ENCODE measurements at places on chromosomes 1 and 21.

DNA sequence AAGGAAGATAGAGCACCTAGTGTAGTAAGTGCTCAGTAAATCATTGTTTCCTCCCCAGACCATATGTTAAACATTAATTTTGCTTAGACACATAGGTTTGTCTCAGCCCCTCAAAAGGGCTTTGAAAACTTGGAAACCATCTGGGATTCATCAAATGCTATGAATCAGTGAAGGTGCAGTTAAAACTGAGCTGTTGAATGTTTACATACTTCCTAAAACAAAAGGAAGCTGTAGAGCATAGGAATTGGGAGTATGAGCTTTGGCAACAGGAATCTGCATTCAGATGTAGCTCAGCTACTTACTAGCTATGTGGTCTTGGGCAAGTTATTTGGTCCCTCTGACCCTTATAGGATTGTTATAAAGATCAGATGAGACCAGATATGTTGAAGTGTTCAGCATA, 18.7 kb upstream of the PODN start:
- DNase-seq = no peak

DNA sequence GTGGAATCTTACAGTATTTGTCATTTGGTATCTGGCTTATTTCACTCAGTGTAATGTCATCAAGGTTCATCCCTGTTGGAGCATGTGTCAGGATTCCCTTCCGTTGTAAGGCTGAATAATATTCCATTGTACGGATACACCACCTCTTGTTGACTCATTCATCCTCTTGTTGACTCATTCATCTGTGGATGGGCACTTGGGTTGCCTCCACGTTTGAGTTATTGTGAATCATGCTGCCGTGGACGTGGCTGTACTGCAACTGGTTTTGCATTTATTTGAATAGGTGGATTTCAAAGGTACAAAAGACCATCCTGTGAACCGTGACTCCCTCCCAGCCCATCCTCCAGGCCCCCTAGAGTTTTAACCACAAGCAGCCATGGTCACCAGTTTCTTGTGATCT, 11.9 kb upstream of the TCP10L start:
- DNase-seq = no peak

- no peak for DNase-seq
These were observed 1788.1 kb downstream of the BRINP3 start for GRCh38 chr1:188689542-188689941.

DNA sequence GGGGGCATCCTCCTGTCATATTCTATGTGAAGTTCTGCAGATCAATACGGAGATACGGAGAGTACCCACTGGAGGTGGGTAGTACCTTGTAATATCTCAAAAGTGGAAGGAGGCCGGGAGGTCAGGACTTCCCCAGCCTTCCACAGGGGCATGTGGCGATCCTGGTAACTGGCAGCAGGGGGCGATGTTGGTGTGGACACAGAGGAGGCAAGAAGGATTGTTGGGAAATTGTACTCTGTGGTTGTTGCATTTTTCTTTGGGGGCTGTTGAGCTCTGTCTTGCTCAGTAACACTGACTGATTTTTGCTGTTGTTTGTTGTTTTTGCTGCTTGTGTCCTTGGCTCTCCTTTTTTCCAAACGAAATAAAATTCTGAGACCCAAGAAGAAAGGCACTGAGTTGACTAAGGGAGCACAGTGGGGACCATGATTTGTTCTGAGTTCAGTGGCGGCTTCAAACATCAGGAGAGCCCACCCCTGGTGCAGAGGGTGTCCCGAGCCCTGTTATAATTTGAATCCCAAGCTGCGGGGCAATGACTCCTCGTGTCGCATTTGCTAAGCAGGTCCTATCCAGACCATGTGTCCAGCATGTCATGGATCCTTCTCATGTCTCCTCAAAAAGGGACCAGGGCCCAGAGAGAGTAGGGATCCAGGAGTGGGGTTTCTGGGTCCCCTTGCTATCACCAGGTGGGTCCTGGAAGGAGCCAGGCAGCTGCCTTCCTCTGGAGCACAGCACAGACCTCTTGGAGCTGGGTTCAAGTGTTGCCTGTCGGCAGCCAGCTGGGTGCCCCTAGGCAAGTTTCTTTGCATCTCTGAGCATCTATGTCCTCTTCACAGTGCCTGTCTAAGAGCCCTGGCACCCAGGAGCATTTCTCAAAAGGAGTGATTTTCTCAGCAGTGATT, 22.8 kb downstream of the LHX4 start:
- peak; percentile 29 for DNase-seq

DNA sequence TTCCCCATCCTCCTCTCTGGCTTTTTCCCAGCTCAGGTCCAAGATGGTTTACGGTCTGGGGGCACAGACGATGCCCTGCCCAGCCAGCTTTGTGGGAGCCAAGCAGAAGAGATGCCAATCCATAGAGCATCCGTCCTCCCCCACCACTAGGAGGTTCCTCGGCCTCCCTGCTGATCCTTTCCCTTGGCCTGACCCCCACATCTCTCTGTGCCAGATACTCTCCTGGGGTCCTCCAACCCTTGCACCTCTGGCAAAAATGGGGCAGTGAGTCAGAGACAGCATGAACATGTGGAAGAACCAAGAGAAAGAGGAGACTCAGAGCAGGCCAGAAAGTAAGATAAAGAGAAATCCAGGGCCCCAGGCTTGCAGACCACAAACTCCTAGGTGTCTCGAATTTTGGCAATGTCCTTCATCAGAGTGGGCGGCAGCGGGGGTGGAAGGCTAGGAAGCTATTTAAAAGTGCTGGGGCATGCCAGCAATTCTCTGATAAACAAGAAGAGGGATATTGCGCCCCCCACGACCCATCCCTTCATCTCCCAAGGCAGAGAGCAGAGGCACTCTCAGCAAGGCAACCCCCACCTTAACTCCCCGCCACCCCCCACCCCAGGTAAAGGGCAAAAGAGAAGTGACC, 11.4 kb downstream of the BLACAT1 start:
- DNase-seq = no peak

DNA sequence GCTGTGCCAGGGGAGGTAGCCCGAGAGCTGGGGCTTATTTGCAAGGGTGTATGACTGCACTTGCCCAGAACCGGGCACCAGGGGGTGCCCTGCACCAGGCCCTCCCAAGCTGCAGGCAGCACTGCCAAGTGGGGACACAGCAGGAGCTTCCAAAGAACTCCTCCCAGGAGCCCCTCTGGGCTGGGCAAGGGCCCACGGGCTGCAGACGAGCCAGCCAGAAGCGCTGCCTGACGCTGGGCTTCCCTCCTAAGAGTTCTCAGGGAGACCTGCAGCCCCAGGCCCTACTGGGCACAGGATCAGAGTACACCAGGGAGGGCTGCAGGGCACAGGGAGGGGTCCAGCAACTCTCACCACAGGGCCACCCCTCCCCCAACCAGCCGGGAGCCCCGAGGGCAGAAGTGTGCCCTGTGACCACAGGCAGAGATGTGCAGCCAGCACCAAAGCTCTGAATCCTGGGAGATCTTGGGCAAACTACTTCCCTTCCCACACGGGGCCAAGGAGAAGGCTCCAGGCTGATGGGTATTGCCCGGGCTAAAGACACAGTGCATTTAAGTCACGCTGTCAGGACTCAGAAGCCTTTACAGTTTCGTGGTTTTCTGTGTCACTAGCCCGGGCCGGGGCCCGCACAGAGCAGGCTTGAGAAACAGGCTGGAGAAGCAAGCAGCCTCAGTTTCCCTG, 63.4 kb downstream of the KCNAB2 start:
- DNase-seq = peak; percentile 15

DNA sequence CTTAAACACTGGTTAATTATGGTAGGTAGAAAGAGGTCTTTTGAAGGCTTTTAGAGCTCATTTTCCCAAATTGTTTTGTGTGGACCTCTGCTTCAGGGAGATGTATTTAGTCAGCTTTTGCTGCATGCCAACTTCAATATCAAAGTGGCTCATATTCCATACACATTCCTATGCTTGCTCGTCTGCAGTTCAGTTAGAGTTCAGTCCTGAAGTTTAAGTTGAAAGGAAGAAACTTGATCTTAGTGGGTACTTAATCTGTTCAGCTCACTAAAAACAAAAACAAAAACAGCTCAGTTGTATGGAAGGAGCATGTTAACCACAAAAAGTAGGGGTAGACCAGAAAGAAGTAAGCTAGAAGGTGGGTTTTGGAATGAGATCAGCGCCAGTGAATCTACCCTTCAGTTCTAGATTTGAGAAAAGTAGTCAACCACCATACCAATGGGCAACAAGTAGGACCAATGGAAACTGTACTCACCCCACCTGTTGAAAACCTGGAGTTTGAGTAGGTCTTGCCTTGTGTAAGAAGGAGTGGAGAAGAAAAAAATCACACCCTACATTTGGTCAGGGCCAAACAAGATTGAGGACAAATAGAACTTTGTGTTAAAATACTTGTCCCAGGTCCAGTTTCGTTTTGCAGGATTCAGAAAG, 58.0 kb downstream of the LEPR start:
- DNase-seq = no peak

DNA sequence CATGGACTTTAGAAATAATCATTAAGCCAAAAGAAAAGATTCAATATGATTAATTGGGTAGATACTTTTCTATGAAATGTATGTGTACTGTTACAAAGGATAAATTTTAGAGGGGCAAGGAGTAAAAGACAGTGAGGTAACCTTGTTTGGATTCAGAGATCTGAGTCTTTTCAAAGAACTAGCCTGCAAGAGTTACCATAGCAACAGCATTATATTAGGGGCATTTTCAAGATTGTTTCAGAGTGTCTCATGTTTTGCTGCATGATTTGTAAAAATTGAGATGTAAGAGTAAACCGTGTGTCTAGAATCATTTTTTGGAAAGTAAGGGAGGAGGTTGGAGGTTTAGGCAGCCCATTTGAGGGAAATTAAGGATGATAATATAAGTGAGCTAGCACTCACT, 70.6 kb upstream of the KIAA1614 start:
- DNase-seq = no peak

GRCh38 chr21:34688145-34688544, 19.4 kb downstream of the CLIC6 start:
- DNase-seq = no peak

DNA sequence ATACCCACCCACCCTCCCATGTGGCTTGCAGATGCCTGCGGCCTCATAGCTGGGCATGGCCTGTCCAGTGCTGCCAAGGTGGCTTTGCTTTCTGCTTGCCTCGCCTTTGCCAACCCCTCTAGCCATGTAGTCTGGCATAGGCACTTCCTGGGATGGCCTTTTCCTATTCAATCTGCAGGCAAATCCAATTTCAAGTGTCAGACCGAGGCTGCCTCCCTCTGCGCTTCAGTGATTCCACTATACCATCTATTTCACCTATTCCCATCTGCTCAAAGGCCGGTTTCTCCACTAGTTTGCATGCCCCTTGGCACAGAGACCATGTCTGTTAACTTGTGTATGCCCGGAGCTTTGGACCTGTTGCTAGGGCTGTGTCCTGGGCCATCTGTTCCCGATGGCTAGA, 3.8 kb upstream of the ZBTB21 start:
- DNase-seq = no peak
